Activated CD8-positive, alpha-beta memory T cell treated with anti-CD3 and anti-CD28 coated beads, Interleukin-2, amount 10 ng/mL, durations not matched to agents 7 days and 5 days (primary cell): ENCODE measurements at places on chromosomes 1 and 21. TPM values are rescaled to one million over a fixed set of nuclear protein-coding genes. Genes with fewer than 3 reads are reported as not detected.

Gene RHCE
- not detected for total RNA-seq

Gene SPAG17
- not detected for total RNA-seq

Gene LRRC53
- not detected for total RNA-seq

Gene ACTA1
- not detected for total RNA-seq
